Jurkat, Clone E6-1 (cell line): ENCODE measurements at places on chromosomes 11 and 22.
A peak's percentile ranks its signal among the peaks of the same experiment; 100 is the strongest.

DNA sequence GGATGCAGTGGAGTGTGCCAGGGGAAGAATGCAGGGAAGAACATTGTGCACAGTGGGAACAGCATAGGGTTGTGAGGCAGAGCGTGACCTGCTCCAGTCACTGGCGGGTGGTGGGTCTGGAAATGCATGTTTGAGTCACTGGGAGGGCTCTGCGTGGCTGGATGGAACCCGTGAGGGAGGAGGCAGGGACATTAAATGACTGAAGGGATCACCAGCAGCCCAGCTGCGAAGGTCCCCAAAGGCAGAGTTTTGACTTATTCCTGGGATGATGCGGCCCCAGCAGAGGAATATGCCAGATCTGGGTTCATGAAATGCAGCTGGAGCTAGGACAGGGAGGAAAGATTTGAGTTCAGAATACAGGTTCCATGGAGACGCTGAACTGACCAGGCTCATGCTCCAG, 104.0 kb upstream of the FGF3 start:
- no peak for DNase-seq

DNA sequence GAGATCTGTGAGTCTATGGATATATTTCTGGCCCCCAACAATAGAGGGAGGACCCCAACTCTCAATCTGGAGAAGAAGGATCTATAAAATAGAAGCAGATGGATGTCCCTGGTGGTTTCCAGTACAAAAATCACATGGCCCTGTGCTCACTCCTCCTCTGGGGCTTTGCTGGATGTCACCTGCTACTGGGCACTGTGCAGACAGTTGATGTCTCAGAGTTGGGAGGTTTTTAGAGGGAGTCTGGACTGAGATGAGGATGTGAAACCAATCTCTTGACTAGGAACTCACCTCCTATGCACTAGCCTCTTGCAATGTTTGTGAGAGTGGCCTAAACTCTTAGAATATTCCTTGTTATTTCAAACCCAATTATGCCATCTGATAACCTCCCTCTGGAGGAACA, 107.2 kb downstream of the SCN3B start:
- DNase-seq = no peak

DNA sequence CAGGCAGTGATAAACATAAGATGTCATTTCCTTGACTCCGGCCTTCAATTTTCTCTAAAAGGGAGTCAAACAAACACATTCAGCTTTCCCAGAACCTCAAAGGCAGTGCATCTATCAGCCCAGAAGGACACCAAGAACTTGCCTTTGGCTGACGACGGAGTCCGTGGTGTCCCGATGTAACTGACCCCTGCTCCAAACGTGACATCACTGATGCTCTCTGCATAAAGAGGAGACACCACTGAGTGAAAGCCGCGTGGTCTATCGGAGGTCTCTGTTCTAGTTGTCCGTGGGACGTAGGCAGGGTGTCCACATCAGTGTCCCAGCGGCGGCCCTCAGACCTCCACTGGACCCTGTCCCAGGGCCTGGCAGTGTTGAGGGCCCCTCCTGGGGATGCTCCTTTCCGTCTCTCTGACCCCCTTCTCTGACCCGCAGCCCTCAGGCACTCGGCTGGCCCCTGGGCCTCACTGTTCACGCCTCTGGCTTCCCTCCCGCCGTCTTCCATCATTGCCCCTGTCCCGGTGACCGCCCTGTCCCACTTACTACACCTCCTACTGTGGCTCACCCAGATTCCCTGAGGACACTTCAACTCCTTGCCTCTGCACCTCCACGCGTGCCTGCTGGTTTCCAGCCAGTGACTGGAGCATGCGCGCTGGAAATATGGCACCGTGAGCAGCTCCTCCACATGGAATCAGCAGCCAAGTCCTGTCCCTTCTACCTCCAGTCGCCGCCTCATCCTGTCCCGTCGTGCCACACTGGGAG, 70.4 kb downstream of the NCAPD3 start:
- no peak for DNase-seq

DNA sequence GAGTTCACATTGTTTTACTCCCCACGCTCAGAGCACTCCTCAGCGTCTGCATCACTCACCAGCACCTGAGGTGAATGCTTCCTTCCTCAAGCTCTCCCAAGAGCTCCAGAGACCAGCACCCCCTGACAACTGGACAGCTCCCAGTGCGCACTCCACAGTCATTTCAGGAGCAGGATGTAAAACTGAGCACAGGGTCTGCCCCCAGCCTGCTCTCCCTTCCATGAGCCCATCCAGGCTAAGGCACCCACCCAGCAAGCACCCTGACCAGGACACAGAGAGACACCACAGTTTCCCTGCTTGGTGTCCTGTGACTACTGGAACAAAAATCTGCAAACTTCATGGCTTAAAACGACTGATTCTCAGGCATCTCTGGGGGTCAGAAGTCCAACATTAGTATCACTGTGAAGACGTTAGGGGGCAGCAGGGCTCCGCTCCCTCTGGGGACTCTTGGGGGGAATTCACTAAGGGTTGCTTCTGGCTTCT, 3.3 kb downstream of the SCGB1D2 start:
- DNase-seq = no peak

- DNase-seq = no peak
These were observed 31.9 kb upstream of the TP53I11 start for GRCh38 chr11:44982496-44983062.

- DNase-seq = no peak
These were observed 77.6 kb upstream of the ANO3 start for GRCh38 chr11:26254378-26254777.

- DNase-seq = no peak
These were observed 128.6 kb upstream of the THY1 start for GRCh38 chr11:119551420-119552105.

DNA sequence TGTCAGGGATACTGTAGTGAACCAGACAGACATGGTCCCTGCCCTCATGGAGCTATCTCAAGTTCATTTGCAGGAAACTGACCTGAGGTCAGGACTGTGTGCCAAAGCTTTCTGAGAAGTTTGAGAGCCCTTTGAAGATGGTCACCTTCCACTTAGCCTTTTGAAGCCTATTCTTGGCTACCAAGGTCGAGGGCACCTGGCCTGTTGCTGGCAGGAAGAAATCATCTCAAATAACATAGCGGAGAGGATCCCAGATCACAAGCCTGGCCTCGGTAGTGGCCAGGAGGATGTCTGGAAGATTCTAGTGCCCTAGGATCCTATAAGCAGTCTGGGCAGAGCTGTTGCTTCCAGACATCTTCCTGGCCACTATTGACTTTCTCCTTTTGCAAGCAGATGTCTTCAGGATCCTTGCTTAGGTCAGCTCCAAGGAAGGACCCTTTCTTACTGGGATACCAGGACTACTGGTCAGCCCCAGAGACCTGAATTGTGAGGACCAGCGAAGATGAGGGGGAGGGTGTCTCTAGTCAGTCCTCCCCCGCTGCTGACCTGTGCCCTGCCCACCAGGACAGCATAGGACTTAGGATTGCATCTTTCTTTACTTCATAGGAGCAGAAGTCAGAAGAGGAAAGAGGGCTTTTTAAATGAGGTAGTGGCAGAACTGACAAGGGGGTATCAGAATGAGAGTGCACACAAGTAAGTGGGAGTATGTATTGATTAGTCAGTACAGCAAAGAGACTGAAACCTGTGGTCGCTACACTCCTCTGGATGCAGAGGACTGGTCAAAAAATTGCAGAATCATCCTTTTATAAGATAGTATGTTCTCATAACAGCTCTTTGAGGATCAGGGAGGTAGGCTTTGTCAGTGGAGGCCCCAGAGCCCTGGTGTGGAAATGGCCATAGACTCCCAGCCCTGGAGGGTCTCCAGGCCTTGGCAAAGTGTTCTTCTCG, 94.8 kb downstream of the TEAD1 start:
- DNase-seq = no peak

GRCh38 chr11:19680829-19681368, 31.7 kb upstream of the NAV2 start:
- DNase-seq = no peak

- DNase-seq = peak; percentile 98
These were observed 5.9 kb upstream of the GRAMD4 start for GRCh38 chr22:46614025-46614931.

DNA sequence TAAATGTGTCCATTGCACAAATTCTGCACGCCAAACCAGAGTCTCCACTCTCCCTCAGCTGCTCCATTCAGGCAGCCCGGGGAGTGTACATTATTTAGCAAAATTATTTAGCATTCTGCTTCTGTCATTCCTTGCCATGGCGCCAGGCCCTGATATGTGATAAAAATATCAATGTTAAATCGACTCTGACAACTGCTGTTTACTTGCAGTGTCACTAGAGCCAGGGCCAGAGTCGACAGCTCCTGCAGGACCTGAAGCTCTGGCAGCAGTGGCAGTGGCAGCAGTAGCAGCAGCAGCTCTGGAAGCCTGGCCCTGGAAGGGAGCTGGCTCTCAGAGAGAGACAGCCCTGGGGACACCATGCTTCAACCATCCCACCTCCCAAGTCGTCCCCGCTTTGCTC, 224.5 kb downstream of the BUD13 start:
- no peak for DNase-seq

DNA sequence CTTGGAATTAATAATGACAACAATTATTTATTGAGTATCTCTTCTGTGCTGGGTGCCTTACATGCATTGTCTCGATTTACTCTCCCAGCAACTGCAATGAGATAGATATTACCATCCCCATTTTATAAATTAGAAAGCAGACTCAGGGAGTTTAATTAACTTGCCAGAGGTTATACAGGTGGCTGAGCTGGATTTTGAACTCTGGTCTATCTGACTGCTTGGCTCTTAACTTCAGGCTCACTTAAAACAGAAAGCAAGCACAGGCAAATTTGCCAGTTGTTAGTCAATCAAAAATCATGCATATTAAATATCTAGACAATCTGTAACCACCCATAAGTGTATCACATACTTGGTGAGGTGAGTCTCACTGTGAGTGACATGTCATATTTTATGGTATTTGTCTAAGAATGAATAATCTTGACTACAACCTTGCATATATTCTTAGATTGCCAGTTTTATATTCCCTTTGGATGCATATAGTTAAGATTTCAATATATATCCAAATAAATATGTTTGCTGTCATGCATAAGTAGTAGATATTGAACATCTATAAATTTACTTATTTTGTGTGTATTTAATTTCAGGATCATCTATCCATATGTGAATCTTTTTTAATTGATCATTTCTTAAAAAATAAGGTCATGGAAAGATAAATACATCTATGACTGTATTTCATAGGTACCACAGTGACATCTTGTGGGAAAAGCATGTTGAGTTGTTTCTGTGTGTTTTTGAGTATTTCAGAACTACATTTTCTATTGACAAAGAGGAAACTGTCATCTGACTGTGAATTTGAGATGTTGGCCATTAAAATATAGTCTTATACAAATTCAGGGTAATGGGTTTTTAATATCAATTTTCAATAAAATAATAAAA, 112.0 kb upstream of the ARHGAP42 start:
- DNase-seq = no peak

GRCh38 chr11:57422669-57423068, 4.3 kb downstream of the SLC43A3 start:
- DNase-seq = peak; percentile 57

DNA sequence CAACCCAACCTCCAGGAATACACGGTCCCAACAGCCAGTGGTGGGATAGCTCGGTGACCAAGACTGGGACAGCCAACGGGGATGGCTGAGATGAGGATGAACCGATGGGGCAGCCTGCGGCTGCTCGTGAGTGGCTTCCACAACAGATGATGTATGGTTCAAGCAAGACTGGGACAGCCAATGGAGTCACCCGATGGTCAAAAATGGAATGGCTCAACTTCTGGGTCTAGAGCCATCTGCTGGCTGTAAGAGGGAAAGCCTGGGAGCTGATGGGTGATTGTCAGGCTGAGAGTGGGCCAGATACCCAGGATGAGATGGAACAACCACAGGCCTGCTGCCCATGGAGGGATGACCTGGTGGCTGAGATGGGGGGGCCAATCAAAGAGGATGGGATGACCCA, 35.5 kb downstream of the SYT7 start:
- no peak for DNase-seq

DNA sequence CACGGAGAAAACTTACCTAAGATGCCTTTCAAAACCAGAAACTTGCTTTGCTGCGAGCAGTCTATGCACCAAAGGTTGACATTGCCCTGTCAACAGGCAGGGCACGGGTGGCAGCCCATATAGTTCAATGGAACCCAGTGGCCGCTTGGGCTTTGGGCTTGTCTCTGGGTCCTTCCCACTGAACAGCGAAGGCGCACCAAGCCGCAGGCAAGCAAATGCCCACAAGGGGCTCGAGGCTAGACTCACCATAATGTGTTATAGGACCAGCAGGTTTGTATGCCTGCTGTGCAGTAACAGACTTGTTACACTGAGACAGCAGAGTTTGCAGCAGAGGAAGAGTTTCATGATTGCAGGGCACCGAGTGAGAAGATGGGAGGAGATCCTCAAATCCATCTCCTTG, 20.3 kb downstream of the CLDN5 start:
- DNase-seq = peak; percentile 17

- no peak for DNase-seq
These were observed 24.4 kb downstream of the MYO18B start for GRCh38 chr22:25766418-25766817.

DNA sequence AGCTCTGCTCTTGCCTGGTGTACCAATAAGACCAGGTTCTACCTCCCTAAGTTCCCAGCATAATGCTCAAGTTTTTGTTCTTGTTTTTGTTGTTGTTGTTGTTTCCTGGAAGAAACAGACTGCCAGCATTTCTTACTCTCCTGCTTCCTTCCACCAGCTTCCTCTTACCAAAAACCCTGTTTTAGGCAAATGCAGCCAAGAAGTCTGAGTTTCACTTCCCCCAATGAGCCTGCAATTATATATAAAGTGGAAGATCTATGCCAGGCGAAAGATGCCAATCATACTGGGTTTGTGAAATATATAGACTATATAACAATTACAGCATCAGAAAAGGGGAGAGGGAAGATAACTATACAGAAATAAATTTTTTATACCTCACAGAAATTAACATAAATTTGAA, 931.5 kb upstream of the FAT3 start:
- no peak for DNase-seq
